ENCODE measurements at places on chromosomes 1 and 21.

- DNase-seq: no peak
Observed at GRCh38 chr1:230517786-230518185, 91.7 kb upstream of the PGBD5 start.

GRCh38 chr1:235642943-235643371 lies 6.6 kb downstream of the GNG4 start:
- no peak for DNase-seq

DNA sequence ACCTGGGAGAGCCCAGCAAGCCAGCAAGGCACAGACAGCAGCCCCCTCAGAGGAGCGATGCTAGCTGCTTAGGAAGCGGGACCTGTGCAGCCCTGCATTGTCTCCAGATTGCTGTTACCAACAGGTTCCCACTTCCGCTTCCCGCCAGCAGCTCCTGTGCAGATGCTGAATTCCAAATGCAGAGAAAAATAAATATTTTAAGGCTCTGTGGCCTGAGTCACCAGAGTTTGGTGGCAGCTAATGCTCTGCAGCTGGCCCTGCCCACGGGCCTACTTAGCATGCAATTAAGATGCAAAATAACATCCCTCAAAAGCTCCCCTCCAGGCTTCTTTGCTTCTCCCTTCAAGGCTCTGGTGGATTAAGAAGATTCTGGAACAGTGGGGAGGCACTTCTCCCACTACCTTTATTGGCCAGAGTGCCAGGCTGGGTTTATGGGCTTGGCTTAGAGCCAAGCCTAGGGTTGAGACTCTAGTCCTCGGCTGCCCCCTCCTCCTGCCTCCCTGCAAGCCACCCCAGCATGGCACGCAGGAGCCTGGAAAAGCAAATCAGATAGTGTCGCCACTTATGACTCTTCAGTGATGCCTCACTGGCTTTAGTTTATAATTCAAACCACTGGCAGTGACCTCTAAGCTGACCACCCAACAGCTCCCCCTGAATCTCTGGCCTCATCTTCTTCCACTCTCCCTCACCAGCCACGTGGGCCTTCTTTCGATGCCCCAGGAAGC lies 207.1 kb upstream of the ZC3H12A start:
- DNase-seq: no peak

DNA sequence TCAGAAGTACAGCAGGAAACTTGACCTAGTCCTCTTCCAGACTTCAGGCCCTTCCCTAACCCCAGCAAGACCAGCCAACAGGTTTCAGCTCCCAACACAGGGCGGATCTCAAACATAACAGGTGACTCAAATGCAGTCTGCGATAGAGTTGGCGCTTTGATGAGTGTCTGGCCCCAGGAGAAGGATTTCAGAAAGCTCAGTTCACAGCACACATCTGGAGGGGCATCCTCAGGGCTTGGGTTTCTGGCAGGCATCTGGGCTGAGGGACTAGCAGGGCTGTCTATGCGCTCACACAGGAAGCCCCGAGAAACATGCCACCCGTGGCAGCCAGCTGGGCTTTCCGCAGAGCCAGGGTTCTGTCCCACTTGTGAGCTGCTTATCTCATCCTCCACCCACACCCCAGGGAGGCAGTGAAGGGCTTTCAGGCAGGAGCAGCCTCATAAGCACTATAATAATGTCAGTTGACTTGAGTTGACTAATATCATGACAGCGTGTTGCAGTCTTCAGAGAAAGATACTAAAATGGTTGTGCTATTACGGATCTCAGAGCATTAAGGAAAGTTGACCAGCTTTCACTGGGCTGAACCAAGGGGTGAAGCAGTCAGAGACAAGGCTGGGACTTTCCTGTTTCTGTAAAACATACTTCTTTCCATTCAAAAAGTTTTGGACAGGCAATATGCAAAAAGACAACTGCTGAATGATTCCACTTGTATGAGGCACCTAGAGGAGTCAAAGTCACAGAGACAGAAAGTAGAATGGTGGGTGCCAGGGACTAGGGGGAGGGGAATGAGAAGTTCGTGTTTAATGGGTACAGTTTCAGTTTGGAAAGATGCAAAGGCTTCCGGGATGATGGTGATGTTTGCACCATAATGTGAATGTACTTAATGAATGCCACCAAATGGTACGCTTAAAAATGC lies 233.0 kb upstream of the IRF2BP2 start:
- peak; percentile 67 for DNase-seq

GRCh38 chr1:243903041-243903440 lies 53.0 kb upstream of the AKT3 start:
- no peak for DNase-seq

DNA sequence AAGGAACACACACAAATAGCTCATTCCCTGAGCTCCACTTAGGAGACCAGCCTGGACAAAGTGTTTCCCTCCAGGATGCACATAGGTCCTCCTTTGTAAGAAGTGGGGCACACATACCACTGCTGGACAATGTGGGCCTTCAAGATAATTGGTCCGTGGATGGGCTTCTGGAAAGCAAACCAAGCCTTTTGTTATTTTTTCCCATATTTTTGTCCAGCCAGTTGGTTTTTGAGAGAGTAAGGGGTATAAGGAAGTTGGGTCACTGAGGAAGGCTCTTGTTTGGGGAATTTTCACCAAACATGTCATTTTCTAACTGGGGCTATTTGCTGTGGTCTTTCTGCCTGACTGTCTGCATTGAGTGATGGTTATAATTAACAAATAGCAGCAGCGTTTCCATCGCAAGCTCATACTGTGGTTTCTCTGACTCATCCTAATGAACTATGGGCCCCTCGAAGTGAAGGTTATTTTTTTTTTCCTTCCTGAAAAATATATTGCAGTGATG lies 306.3 kb upstream of the DUSP10 start:
- DNase-seq: no peak

DNA sequence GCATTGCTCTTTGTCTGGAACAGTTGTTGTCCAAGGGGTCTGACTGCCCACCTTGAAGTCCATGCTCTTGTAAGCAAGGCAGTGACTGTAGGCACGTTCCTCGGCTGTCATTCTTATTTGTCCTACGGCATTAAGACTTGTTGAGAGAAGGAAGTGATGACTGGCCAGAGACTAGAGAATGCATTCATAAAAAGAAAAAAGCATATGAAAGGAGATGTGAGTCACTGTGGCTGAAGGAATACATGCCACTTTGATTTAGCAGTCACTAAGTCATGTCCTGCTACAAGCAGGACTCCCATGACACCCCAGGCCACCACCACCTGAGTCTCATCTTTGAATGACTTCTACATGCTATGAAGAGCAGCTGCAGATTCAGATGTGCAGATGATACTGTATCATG lies 50.5 kb downstream of the CNN3 start:
- DNase-seq: no peak

DNA sequence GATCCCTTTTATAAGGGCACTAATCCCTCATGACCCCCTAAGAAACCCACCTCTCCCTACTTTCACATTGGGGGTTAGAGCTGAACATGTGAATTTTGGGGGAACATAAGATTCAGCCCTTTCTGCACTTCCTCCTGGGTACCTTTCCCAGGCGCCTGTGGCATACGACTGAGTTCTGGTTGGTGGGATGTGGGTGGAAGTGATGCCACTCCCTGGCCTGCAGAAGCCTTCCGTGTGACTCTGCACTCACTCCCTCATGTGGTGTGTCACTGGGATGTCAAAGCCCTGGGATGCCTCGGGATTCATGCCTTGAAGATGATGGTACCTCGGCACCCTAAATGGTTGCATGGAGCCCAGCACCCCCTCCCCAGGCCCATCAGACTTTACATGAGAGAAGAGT lies 28.3 kb upstream of the VASH2 start:
- no peak for DNase-seq

- DNase-seq: peak; percentile 85
Observed at GRCh38 chr21:31580866-31581276, 78.6 kb upstream of the SOD1 start.

GRCh38 chr1:45010855-45011811 lies at the start of gene HECTD3:
Gene HECTD3 (minus strand): TSS chr1:45011324. CDS start chr1:45011257, 67 bp downstream.
- peak; percentile 78 for DNase-seq

DNA sequence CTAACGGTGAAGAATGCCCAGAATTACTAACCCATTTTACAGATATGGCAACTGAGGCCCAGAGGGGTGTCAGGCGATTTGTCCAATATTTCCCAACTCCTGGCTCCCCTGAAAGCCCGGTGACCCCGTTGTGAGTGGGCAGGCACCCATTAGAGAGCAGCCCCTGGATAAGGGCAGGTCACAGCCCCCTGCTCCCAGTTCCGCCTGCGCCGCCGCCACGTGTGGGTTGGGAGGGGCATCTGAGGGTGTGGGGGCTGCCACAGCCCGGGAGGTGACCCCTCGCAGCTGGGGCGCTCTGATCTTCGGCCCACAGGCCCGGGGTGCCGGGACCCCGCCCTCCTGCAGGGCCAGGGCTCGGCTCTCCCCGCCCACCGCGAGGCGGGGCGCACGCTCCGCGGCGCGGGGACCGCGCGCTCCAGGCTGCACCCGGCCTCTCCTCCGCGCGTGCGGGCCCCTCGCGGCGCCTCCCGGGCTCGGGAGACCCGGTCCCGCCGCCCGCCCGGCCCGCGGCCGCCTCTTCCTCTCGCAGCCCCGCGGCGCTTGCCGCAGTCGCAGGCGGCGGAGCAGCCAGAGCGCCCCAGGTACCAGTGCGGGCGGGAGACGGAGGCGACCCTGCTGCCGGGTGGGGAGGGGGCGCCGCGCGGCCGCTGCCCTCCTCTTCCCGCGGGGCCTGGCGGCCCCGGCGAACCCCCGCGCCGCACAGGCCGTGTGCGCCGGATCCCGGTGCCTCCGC lies at the start of gene HTR6:
Gene HTR6 (plus strand): TSS at position 423 of the 733 bp plus-strand sequence. CDS start 879 bp downstream, outside the sequence.
- DNase-seq: peak; percentile 64

GRCh38 chr1:32100359-32100758 lies 7.5 kb upstream of the KPNA6 start:
- no peak for DNase-seq

DNA sequence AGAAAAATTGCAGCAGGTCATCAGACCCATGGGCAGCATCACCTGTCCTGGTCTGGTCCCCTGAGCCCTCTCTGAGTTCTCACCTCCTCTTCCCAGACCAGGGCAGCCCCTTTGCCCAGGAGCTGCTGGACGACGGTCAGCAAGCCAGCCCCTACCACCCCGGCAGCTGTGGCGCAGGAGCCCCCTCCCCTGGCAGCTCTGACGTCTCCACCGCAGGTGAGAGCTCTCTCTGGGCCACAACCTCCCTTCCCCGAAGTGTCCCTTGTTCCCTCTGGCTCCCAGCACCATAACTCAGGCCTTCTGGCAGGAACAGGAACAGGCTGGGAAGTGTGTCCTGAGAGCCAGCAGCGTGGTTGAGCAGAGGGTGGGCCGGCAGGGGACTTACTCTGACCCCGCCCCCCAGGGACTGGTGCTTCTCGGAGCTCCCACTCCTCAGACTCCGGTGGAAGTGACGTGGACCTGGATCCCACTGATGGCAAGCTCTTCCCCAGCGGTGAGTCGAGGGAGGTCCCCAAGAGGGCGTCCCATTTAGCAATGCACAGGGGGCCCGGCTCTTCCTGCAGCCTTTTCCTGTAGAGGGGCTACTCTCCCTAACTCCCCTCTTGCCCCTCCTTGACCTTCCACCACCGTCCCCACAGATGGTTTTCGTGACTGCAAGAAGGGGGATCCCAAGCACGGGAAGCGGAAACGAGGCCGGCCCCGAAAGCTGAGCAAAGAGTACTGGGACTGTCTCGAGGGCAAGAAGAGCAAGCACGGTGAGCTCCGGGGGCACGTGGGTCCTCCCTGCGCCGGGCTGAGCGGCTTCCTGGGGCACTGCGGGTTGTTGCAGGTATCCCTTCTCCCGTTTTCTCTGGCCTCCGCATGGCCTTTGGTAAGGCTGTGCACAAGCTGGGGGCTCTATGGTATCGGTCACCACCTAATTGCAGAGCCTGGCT lies 2.4 kb downstream of the ELF3 start:
- DNase-seq: no peak

GRCh38 chr1:64745181-64745985 lies 508 bp downstream of the RAVER2 start:
- DNase-seq: peak; percentile 37

DNA sequence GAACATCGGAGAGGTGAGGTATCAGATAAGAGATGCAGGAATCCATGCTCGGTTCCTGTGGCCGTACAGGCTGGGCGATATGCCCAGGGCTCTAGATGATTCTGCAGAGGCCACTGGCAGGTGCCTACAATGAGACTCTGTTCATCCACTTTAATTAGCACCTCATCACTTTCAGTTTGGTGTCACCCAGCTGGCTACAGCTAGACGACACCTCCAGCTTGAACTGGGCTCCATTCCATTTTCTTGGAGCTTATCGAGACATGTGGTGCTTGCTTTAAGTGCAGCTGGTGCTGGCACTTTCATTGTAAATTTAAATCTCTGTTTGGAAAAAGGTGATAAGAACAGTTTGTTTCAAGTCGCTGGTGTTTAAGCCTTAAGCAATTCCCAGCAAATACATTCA lies 322.5 kb upstream of the ADGRL2 start:
- DNase-seq: no peak

DNA sequence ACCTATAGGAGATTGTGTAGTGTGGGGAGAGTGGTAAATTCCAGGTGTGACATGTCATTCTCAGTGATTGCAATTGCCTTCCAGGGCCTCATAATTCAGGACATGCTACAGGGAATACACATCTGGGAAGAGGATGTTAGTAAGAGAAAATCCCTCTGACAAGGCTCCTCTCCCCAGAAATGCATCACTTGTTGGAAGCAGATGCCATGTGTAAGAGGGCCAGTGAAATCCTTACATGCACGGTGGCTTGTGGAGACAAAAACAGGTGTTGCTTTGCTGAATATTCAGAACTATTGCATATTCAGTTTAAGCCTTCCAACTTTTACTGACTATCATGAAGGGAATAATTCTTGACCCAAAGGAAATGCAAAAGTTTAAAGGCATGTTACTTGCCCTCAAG lies 503.4 kb downstream of the NEGR1 start:
- no peak for DNase-seq

DNA sequence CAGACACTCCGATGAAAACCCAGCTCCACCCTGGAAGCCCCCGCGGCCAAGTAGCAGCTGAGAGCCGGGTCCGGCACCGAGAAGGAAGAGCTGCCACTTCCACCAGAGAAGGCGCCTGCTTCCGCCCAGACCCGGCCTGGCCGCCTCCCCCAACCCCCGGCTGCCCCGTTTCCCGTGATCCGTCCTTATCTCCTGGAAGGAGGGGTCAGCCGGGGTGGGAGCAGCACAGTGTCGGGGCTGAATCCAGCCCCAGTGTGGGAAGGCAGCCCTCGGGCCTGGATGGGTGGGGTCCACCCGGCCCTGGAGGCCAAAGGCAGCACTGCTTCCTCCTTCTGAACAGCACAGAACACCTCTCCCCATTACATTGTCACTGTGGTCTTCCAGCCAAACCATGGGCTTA lies 69.4 kb downstream of the MEGF6 start:
- no peak for DNase-seq

- no peak for DNase-seq
Observed at GRCh38 chr21:42747746-42748351, 94.4 kb downstream of the PDE9A start.

GRCh38 chr1:230210981-230211336 lies 143.9 kb downstream of the GALNT2 start:
- no peak for DNase-seq

DNA sequence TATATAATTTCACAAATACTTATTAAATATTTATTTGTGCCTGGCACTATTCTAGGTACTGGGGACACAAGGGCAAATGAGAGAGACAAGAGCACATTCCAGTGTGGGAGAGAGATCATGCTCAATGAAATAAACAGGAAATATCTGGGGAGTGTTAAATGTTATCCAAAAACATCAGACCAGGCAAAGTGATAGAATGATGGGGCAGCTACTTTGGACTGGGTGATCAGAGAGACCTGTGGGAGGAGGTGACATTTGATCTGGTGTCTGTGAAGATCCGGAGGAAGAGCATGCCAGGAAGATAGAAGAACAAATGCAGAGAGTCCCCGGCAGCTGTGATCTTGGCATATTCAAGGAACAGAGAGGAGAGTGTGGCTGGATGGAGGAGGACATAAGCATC lies 27.5 kb upstream of the GNG12 start:
- DNase-seq: no peak

Data from CD4-positive, alpha-beta T cell treated with Interleukin-17A for 4 hours (primary cell).